ENCODE measurements at places on chromosomes 13 and 19.

DNA sequence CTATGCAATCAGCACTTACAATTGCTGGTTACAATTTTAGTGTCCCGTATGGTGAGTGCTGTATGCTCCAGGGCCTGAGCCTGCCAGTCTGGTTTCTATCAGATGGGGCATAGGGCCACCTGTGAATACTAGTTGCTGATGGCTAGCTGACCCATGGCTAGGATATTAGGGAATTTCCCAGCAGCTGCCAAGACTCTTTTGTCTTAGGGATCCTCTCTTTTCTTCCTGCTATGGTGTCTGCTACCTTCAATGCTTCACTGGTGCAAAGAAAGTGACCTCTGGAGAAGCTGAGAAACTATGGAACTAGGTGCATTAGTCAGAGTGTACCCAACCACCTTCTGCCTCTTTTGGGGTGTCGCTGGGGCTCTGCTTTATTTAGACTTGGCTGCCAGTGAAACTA is 11.6 kb downstream of the CCDC169 start:
- no peak for DNase-seq

GRCh38 chr19:23394511-23394910 is 760 bp downstream of the ZNF91 start:
- no peak for DNase-seq

DNA sequence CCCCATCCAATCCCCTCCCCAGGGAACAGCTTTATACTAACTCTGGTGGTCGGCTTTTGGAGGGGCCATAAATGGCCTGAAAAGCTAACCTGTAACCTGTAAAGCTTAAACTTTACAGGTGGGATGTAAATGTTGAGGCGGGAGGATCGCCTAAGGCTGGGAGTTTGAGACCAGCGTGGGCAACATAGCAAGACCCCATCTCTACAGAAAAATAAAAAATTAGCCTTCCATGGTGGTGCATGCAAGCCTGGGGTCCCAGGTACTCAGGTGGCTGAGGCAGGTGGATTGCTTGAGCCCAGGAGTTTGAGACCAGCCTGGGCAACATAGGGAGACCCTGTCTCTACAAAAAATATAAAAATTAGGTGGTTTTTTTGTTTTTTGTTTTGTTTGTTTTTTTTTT is 18.5 kb downstream of the CARM1 start:
- no peak for DNase-seq

DNA sequence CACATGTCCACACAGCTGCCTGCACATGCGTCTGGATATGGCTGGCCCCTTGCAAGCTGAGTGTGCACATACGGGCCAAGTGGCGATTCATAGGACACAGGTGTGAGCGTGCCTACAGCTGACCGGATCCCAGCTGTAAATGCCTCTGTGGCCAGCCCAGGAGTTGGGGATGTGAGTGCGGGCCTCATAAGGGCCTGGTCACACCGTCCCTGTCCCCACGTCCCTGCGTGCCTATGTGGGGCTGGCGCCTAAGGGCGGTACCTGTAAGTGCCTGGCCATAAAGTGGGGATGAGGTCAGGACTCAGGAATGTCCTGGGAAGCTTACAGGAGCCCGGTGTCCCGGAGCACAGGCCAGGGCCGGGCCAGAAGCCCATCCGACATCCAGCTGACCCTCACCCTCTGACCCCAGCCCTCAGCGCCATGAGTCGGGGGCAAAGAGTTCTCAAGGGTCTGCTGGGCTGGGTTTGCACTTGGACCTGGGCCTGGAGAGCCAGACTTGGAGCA is 1.3 kb upstream of the ARHGAP45 start:
- DNase-seq: no peak

DNA sequence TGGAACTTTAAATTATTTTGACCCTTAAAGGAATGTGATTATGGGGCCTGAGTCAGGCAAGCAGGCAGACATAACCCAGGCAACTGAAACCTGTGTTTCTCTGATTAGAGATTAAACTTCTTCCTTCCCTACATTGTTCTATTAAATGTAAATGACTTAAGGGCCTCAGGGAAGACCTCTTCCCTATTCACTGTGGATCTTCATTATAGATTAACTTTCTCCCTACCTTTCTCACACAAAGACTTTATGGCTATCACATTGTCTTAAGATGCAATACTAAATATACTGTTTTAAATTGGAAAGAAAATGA is 8.8 kb upstream of the METTL21C start:
- no peak for DNase-seq

GRCh38 chr19:35046461-35046860 is 4.9 kb downstream of the HPN start:
- DNase-seq: no peak

DNA sequence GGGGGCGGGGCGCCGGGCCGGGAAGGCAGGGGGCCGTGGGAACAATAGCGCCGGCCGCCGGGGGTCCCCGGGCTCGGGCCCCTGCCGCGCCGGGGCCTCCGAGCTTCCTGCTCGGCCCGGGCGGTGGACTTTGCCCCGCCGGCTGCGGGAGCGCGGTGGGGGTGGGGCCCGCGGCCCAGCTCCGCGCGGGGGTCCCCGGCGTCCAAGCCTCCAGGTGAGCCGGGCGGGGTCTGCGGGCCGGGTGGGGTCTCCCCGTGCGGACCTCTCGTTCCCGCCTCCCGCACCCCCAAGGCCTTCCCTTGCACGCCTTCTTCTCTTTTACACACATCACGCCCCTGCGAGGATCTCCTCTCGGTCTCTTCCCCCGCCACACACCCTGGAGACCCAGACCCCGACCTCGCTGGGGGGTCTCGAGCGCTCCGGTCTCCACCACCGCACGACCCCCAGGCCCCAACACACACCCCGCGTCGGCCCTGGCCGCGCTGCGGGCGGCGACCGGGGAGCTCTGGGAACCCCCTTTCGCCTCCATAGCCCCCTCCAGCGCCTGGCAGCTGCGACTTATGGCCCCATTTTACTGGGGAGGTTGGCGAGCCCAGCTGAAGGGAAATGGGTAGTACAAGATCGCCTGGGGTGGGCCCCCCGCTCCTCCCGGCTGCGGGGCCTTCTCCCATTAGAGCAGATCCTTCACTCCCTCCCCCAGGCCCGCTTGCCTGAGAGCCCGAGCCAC is 711 bp downstream of the CAMSAP3 start:
- no peak for DNase-seq

DNA sequence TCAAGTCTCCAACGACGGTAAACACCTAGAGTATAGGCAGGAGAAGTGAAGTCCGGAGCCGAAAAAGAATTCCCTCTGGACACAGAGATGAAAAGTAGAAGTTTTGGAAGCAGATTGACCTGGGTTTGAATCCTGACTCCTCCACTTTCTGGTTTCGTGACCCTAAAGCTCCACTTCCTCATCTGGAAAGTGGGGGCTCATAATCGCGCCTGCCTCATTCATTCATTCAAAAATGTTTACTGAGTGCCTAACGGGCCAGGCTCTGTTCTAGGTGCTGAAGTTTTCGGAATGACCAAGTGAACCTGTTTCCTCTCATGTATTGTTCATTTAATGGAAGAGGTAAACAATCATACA is 7.1 kb upstream of the EML2 start:
- no peak for DNase-seq

DNA sequence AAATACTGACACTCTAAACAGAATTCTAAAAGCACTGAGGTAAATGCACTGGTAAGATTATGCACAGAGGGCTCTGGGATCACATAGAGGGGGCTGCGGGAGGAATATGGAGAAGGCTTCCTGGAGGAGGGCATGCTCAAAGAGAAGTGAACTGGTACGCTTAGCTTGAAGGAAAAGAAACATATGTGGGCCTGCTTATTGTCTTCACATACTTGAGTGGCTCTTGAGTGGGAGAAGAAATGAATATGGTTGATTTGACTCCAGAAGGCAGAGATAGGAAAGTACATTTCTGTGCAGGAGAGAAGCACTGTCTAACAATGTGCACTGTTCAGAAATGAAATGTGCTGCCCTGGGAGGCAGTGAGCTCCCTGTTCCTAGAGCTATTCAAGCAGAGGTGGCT is 91.1 kb downstream of the KL start:
- DNase-seq: no peak

GRCh38 chr13:79612604-79613003 is 131.6 kb downstream of the NDFIP2 start:
- no peak for DNase-seq

GRCh38 chr19:39070888-39071287 is 13.3 kb upstream of the ACP7 start:
- no peak for DNase-seq

DNA sequence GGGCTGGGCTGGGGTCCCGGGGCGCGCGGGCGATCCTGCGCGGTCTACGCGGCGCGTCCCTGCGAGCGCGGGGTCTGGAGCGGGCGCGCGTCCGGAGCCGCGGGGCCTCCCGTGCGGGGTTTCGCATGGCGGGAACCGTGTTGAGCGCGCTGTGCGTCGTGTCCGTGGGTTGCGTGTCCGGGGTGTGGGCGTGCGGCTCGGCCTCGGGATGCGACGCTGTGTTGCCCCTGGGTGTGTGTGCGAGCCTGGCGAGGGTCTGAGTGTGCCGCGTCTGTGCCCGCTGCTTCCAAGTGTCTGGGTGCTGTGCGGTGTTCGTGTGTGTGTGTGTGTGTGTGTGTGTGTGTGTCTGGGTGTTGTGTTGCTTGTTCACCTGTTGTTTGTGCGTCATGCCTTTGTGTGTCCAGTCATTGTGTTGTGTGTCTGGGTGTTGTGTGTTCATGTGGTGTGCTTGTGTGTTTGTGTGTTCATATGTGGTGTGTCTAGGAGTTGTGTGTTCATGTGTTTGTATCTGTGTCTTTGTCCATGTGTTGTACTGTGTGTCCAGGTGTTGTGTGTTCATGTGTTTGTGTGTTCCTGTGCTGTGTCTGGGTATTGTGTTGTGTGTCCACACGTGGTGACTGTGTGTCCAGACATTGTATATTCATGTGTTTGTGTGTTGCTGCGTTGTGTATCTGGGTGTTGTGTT is 552 bp downstream of the PLK5 start:
- no peak for DNase-seq

GRCh38 chr13:109385242-109385560 is 401.2 kb downstream of the IRS2 start:
- DNase-seq: no peak

- no peak for DNase-seq
Measured at GRCh38 chr13:27182844-27183497, 11.4 kb upstream of the USP12 start.

- no peak for DNase-seq
Measured at GRCh38 chr13:44785401-44785800, 203.9 kb downstream of the NUFIP1 start.

DNA sequence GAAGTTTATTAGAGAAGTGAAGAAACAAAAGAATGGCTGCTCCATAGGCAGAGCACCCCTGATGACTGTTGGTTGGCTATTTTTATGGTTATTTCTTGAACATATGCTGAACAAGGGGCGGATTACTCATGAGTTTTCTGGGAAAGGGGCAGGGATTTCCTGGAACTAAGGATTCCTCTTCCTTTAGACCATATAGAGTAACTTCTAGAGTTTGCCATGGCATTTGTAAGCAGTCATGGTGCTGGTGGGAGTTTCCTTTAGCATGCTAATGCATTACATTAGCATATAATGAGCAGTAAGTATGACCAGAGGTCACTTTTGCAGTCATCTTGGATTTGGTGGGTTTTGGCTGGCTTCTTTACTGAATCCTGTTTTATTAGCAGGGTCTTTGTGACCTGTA is 38.7 kb upstream of the PCDH8 start:
- DNase-seq: no peak

- DNase-seq: no peak
Measured at GRCh38 chr19:46615966-46616365, 8.9 kb downstream of the PTGIR start.

DNA sequence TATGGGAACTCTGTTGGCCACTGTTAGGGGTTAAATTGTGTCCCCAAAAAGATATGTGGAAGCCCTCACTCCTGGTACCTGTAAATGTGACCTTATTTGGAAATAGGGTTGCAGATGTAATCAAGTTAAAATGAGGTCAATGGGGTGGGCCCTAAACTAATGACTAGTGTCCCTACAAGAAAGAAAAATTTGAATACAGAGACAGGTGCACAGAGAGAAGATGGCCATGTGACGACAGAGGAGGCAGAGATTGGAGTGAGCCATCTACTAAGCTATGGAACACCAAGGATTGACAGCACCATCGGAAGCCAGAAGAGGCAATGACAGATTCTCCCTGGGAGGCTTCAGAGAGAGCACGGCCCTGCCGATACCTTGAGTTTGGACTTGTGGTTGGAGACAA is 16.5 kb downstream of the POU2F2 start:
- DNase-seq: no peak

- DNase-seq: no peak
Measured at GRCh38 chr19:29623726-29624488, 17.8 kb downstream of the POP4 start.

- no peak for DNase-seq
Measured at GRCh38 chr13:58051396-58051795, 419.9 kb downstream of the PCDH17 start.

GRCh38 chr13:72852207-72852606 is 70.3 kb downstream of the PIBF1 start:
- no peak for DNase-seq

DNA sequence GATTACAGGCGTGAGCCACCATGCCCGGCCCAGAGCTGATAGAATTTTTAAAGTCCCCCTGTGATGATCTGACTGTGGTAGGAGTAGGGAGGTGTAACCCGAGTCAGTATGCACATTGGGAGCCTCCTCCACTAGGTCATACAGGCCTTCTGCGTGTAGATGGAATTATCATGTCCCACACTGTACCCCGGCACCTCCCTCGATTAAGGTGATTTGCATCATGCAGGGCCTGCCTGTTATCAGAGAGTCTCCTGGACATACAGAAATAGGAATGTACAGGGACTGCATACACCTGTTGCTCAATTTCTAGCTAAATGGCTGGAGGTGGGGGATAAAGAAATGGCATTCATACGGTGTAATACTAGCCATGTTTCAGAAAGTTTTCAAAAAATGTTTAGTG is 922 bp upstream of the ERVK3-1 start:
- DNase-seq: no peak

DNA sequence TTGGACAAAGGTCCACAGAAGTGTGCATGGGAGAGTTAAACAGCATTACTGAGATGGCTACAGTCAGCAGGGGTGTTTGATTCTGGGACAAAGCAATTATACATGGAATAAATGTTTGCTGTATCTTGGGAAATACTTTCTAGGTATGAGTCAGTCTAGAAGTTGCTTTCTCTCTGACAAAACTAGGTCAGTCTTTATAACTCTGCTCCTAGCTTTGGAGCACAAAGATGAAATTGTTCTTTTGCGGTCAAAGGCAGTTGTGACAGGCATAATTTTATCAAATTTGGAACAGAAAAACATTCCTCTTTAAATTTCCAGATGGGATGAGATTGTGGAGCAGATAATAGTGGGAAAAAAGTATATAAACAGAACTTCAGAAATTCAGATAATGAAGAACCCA is 1045.4 kb upstream of the MIR17HG start:
- DNase-seq: no peak

GRCh38 chr19:12974301-12975220 is 5.2 kb downstream of the DAND5 start:
- DNase-seq: no peak

DNA sequence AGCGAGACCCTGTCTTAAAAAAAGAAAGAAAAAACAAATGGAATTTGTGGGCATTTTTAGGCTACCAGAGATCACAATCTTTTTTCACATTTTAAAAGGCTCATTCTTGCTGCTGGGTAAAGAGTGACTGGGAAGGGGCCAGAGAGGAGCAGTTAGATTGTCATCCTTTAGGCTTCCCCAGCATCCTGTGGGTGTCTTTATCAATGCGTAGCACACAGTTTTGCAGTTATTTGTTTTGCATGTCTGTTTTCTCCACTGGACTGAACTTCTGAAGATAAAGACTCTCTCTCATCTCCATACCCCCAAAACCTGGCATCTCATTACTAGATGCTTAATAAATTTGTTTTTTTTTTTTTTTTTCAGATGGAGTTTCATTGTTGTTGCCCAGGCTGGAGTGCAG is 2.1 kb upstream of the UTP14C start:
- DNase-seq: no peak

All from COR-L47 (cell line).